ENCODE measurements at places on chromosomes 7 and 10.

DNA sequence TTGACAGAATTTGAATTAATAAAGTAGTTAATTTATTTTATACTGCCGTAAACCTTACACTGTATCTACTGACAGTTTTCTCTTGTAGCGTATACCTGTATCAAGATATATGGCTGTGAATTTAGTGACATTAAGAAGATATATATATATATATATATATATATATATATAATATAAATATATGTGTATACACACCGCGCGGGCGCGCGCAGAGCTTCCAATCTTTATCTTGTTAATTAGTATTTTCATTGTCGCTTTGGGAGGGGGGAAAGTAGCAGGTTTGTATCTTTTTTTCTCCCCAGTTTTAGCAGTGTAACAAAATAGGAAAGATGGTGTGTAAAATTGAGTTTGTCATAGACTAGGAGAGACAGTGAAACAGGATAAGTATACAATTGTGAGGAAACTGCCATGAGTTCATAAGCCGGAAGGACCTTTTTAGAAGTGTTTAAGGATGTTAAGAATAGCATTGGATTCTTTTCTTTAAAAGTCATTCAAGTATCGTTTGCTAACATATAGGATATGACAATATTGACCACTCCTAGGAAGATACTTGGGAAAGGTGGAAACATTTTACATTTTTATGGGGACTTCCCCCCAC is 2.0 kb downstream of the PLEKHA1 start:
- no peak for DNase-seq

DNA sequence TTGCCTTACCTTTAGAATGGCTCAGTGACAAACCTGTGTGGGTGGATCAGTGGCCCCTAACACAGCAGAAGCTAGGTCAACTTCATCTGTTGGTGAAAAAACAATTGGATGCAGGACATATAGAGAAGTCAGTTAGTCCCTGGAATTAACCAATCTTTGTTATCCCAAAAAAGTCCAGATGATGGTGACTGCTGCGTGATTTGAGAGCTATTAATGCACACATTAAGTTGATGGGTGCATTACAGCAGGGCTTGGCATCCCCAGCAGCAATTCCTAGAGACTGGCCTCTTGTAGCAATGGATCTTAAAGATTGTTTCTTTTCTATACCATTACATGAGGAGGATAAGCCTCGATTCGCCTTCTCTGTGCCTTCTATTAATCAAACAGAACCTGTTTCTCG is 33.3 kb downstream of the OR13A1 start:
- no peak for DNase-seq

GRCh38 chr7:134720091-134720935 is 59.1 kb upstream of the CALD1 start:
- DNase-seq, result no peak

DNA sequence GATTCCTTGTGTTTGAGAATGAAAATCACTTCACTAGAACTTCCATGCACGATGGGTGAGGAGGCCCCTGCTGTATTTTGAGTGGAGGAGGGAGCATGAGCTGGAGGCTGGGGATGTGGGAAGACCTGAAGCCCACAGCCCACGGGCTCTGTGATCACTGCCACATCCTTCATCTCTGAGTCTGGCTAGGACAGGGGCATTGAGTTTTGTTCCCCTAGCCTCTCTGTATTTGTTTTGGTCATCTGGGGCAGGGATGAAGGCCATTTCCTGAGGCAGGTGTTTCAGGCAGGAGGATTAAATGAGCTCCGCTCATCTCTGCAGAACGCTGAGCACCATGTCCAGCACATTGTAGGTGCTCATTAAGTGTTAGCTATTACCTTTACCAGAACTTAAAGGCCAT is 293.6 kb downstream of the GLRX3 start:
- no peak for DNase-seq

DNA sequence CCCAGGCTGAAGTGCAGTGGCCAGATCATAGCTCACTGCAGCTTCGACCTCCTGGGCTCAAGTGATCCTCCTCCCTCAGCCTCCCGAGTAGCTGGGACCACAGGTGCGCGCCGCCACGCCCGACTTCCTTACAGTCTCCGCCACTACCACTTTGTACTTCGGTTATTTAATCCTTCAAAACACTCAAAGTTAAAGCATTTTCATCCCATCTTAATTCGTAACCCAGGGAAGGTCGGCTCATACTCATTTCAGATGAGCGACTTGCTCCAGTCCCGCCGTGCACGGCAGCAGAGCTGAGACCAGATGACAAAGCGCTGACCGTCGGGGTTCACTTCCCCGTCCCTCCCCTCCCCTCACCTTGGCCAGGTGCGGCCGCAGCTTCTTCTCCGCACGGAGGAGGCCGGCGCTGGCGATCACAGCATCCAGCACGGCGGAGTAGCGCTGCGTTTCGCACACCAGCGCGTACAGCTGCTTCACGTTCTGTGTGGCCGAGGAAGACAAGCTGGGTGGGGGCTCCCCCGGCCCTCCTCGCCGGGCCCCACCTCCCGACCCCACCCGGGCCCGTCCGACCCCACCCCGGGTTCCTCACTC is 457 bp downstream of the NSUN5 start:
- DNase-seq, result no peak

- DNase-seq, result no peak
These were observed 107.0 kb upstream of the PRSS1 start for GRCh38 chr7:142642316-142642715.

DNA sequence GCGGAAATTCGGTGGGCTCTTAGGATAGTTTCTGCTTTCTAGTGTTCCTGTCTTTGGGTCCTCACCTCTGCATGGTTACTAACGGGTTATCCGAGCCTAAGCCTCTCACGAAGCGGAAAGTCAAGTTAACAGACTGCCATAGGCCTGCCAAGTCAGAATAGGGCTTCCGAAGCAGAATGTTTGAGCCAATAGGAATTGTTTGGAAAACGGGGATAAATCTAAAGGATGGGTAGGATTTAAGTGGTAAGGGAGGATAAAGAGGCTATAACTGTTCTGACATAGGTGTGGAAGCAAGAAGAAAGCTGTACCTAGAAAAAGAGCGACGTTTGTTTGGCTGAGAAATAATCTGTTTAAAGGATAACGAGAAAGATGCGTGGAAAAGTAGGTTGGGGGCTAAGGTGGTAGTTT is 851 bp downstream of the TMEM254 start:
- DNase-seq, result no peak

GRCh38 chr10:28087661-28088351 is 88.9 kb upstream of the ODAD2 start:
- peak; percentile 3 for DNase-seq

GRCh38 chr10:96678725-96679124 is 41.6 kb downstream of the PIK3AP1 start:
- DNase-seq, result no peak

DNA sequence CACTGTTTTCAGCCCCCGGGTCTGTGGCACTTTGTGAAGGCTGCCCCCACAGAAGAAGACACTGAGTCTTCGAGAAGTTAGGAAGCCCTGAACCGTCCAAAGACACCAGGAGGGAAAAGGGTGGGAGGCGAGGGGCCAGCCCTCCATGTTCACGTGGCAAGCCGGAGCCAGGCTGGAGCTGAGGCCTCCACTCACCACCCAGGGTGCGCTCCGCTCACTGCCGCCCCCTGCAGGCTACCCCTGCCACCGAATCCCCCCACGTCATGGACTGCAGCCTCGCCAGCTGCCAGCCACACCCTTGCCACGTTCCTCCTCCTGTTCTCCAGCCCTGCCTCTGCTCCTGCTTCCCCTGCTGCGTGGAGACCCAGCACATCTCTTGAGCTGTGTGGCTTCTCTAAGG is 59.0 kb upstream of the EN2 start:
- no peak for DNase-seq

- DNase-seq, result no peak
These were observed 247.8 kb downstream of the OTUD1 start for GRCh38 chr10:23686722-23687121.

GRCh38 chr7:20918156-20918555 is 131.5 kb upstream of the SP8 start:
- DNase-seq, result no peak

GRCh38 chr7:151330661-151331060 is 11.0 kb upstream of the NUB1 start:
- DNase-seq, result no peak

DNA sequence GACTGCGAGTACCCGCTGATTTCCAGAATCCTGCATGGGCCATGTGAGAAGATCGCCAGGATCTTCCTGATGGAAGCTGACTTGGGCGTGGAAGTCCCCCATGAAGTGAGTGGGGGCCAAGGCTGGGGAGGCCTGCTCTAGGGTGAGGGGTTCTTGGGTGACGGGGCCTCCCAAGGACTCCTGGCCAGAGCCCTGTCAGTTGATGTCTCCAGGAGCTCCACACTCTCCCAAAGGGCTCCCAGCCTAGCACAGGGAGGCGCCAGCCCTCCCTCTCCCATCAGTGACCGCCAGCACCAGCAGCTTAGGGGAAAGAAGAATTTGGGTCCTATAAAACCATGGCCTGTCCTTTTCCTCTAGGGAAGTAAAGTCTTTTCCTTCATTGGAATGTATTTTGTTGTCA is 9.8 kb upstream of the ZNF22 start:
- no peak for DNase-seq

GRCh38 chr10:28285816-28286215 is 17.0 kb downstream of the MPP7 start:
- DNase-seq, result no peak

- no peak for DNase-seq
These were observed 16.9 kb downstream of the SVIL start for GRCh38 chr10:29617880-29618340.

DNA sequence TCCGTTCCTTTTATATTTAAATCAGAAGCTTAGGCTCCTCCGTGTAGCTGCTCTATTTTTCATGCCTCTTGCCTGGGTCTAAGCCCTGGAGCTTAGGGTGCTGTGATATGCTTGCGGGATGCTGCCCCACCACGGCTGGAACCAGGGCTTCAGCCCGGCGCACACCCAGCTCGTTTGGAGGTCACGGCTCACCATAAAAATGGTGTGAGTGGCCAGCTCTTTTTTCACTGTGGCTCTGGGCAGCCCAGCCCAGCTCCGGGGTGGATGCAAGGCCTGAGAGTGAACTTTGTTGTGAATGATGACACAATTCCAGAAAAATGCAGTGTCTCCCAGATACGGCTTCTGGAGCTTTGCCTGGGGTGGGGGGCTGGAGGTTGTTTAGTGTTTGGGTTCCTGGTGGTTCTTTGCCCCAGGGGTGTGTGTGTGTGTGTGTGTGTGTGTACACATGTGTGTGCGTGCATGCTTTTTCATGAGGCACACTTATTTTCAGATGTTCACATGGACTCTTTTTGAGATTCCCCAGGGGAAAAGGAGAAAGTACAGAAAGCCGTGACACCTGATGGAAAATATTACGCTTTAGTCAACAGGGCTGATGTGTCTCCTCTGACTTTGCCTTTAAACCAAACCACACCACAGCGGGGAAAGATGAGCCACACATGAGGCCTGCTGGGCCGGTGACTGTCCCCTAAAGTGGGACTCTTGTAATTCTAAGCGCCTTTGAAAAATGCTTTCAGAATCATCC is 46.2 kb downstream of the GRK5 start:
- peak; percentile 93 for DNase-seq

DNA sequence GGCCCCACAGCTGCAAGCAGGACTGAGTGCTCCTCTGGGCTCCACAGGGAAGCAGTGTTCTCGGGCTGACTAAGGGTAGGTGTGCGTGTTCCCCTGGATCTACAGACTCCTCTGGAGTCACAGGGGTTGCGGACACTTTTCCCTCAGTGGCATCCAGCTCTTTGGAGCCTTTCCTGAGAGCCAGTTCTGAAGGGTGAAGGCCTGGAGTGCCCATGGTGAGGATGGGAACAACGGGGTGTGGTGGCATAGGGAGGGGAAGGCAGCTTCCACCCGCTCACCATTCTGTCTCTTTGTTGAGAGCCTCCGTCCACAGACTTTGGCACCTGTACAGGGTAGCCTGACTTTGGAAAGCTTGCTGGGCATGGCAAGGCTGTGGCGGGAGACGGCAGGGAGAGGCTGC is 104.1 kb upstream of the PCBD1 start:
- no peak for DNase-seq

- no peak for DNase-seq
These were observed 38.2 kb downstream of the ESYT2 start for GRCh38 chr7:158791107-158791506.

- no peak for DNase-seq
These were observed 1.3 kb downstream of the MIOS start for GRCh38 chr7:7567898-7568531.

DNA sequence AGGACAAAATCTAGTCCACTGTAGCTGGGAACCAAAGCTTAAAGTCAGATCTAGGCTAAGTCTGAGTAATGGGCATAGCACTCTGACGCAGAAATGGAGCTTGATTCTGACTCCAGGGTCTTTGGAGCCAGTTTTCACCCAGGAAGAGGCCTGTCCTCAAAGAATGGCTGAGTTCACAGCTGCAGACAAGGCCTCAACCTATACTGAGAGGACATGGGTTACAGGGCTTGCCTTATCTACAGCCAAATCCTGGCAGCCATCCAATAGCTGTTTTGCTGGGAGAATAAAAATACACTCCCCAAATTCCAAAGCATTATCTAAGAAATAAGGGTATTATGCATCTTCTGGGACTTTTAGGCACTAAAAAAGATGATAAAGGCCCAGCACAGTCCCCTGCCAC is 154.8 kb downstream of the RAPGEF5 start:
- no peak for DNase-seq

DNA sequence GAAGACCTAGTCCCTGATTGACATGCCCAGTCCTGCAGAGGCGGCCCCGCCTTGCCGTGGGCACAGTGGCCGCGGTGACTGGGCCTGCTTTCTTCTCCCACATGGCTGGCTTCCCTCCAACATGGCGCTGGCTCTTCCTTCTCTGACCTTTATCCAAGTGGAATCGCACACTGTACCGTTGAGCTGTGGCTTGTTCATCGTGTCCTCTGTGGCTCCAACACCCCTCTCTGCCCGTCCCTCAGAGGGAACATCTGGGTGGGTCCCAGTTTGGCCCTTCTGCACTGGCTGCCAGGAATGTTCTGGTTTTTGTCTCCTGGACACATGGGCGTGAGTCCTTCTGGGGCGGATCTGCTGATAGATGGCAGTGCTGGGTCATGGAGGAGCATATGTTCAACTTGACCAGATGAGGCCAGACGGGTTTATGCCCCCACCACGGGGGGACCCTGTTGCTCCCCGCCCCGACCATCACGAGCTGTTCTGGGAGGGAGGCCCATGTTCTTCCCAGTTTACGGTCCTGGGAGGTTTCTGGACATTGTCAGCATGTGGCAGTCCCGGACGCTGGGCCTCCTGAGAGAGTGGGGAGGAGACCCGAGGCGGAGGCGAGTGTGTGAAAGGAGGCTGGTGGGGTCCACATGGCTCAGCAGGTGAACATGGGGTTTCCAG is 63.5 kb downstream of the LHPP start:
- peak; percentile 47 for DNase-seq

- DNase-seq, result no peak
These were observed 97.0 kb downstream of the CDH23 start for GRCh38 chr10:71493741-71494140.

- DNase-seq, result no peak
These were observed at the start of gene NOS3 for GRCh38 chr7:150990416-150991186. Gene NOS3 (plus strand): TSS chr7:150991017. CDS start chr7:150993804, 2,787 bp downstream.

Data from MG63 (cell line).